ENCODE measurements at places on chromosomes 4 and X. TPM values are rescaled to one million over a fixed set of nuclear protein-coding genes. Genes with fewer than 3 reads are reported as not detected.

The UNC5C gene
- total RNA-seq, result 5.8 TPM

- no peak for DNase-seq
Observed at GRCh38 chr4:78722320-78722719, 53.8 kb upstream of the BMP2K start.

DNA sequence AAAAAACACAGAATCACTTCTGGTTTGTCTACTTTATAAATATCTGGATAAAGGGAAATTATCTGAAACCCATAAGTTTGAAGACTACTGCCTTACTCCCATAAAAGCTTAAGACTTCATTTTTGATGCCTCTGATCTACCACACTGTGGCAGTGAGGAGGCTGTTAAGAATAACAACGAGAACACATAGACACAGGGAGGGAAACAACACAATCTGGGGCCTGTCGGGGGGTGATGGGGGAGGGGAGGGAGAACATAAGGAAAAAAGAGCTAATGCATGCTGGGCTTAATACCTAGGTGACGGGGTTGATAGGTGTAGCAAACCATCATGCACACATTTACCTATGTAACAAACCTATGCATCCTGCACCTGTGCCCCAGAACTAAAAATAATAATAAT, 573.7 kb downstream of the GBA3 start:
- no peak for DNase-seq

- DNase-seq, result no peak
Observed at GRCh38 chr4:169484485-169484884, 127.9 kb downstream of the NEK1 start.

DNA sequence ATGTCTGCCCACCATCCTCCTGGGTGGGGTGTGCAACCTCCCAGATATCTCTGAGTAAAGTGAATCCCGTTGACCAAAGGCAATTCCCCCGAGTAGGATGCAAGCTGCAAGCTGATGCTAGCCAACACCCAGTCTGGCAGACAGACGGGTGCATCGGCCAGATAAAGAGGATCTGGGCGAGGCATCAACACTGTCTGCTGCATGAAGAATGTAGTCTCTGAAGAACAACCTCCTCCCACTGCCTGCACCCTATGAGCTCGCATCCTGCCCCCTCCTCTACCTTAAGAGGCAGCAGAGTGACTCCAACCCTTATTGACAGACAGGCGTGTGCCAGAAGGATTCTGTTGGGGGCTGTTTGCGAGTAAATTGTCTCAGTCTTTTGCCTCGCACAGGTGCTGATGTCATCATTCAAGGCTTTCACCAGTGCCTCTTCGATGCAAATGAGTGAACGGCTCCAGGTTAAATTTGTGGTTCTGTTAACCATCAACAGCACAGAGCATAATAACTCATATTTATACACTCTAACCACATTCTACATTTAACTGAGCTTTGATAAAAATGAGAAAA, 546.9 kb downstream of the BCOR start:
- DNase-seq, result no peak

The ATP2B3 gene
- not detected for total RNA-seq

- no peak for DNase-seq
Observed at GRCh38 chrX:78513971-78514738, 145.0 kb downstream of the RTL3 start.

DNA sequence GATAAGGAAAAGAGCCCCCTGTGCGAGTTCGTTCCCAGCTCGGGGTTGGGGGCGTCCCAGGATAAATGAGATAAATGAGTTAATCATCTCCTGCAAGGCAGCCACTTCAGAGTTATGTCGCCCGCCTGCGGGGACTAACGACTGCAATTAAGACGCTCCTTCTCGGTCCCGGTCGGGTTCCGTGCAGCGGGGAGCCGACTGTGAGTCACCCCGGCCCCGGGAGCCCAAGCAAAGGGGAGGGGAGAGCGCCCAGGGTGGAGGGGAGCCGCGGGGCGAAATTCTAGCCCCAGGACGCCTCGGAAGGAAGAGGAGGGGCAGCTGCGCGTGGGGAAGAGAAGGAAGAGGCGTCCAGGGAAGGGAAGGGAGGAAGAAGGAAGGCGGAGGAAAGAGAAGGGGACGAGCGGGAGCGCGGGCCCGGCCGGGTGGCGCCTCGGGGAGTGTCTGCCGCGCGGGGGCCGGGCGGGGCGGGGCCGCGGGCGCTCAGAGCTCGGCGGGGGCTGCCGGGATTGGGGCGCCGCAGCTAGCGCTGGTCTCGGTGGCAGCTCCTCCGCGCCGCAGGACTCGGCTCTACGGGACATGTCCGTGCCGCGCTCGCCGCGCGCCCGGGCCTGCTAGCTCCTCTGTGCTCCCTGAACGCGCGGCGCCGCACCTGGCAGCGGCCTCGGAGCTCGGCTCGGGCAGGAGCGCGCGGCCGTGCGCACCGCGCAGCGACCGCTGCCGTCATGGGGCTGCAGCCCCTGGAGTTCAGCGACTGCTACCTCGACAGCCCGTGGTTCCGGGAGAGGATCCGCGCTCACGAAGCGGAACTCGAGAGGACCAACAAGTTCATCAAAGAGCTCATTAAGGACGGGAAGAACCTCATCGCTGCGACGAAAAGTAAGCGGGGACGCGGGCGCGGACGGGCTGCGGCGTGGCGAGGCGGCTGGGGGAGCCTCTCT, at the start of gene ARHGAP10:
Gene ARHGAP10 (plus strand): TSS at position 509 of the 938 bp plus-strand sequence. CDS start 214 bp downstream, at position 723.
- DNase-seq, result peak; percentile 79

Data from right cardiac atrium (tissue), 5 donors.